ENCODE measurements at places on chromosomes 7 and 10.

GRCh38 chr10:13956826-13957225, 370.1 kb downstream of the PRPF18 start:
- H3K4me1 ChIP-seq, result no peaks in the 10 kb centered on the region
- H3K36me3 ChIP-seq, result no peaks in the 10 kb centered on the region
- no peak overlapping the region for H3K4me3 ChIP-seq
- no peak overlapping the region for H3K27ac ChIP-seq
- no peaks in the 10 kb centered on the region for H3K27me3 ChIP-seq

DNA sequence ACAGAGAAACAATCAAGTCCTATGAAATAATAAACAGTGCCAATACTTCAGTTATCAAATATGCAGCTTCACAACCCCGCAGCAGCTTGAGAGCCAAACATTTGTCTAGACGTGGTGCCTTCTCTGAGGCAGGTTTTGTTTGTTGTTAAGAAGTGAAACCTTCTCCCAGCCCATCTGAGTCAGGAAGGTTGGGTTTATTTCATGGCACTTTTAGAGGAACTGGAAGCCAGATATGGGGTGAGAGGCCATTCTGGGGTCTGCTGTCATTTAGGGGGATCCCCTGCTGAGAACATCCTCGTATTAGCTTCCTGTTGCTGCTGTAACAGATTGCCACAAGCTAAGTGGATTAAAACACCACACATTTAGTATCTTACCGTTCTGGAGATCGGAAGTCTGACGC, 113.6 kb downstream of the GRK5 start:
- H3K27ac ChIP-seq, result no peak overlapping the region
- H3K4me3 ChIP-seq, result no peak overlapping the region
- H3K36me3 ChIP-seq, result no peaks in the 10 kb centered on the region
- H3K27me3 ChIP-seq, result no peaks in the 10 kb centered on the region
- H3K4me1 ChIP-seq, result peaks cover 3% of the 10 kb centered on the region
- no peak for DNase-seq

- DNase-seq, result no peak
- H3K36me3 ChIP-seq, result no peaks in the 10 kb centered on the region
- peak overlapping the region; percentile 91 for H3K4me3 ChIP-seq
- peaks cover 34% of the 10 kb centered on the region for H3K4me1 ChIP-seq
- no peaks in the 10 kb centered on the region for H3K27me3 ChIP-seq
Observed at GRCh38 chr7:105016709-105017656, 3.0 kb downstream of the KMT2E start.

DNA sequence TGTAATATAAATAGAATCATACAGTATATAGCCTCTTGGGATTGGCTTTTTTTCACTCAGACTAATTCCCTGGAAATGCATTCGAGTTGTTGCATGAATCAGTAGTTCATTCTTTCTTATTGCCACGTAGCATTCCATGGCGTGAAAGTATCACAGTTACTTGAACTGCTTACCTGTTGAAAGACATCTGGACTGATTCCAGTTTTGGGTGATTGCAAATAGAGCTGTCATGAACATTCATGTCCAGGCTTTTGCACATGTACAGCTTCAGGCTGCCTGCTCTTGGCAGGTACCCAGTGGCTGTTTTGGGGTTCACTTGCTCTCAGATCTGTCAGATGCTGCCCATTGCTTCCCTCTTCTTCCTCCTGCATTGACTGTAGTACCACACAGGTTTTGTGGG, 54.9 kb downstream of the LRGUK start:
- no peak for DNase-seq
- H3K4me1 ChIP-seq, result no peaks in the 10 kb centered on the region
- H3K36me3 ChIP-seq, result no peaks in the 10 kb centered on the region
- no peak overlapping the region for H3K4me3 ChIP-seq

- no peaks in the 10 kb centered on the region for H3K36me3 ChIP-seq
- no peaks in the 10 kb centered on the region for H3K27me3 ChIP-seq
- H3K4me1 ChIP-seq, result peaks cover 41% of the 10 kb centered on the region
Observed at GRCh38 chr7:4745265-4745919, 30.0 kb upstream of the AP5Z1 start.

DNA sequence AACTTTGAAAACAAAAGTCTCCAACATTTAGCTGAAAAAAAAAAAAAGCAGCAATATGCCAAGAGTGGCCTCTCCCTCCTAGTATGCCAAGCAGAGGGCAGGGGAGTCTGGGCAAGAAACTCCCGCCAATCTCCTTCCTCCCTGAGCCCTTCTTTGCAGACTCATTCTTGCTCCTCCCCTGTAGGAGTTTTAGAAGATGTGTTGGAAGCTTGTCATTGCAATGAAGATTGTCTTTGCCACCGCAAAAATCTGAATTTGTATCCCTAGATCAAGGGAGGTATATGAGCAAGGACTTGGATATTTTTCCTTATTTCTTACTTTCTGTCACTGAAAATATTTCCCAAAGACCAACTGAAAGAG, 2.6 kb upstream of the TNS3 start:
- H3K36me3 ChIP-seq, result no peaks in the 10 kb centered on the region
- no peak overlapping the region for H3K27ac ChIP-seq
- no peak overlapping the region for H3K4me3 ChIP-seq
- no peaks in the 10 kb centered on the region for H3K27me3 ChIP-seq
- H3K4me1 ChIP-seq, result no peaks in the 10 kb centered on the region

GRCh38 chr7:30363778-30364563, 79.6 kb downstream of the ZNRF2 start:
- H3K27me3 ChIP-seq, result no peaks in the 10 kb centered on the region
- no peak overlapping the region for H3K27ac ChIP-seq
- no peak overlapping the region for H3K4me3 ChIP-seq

- no peak overlapping the region for H3K4me3 ChIP-seq
- no peak overlapping the region for H3K27ac ChIP-seq
- H3K4me1 ChIP-seq, result no peaks in the 10 kb centered on the region
- H3K36me3 ChIP-seq, result no peaks in the 10 kb centered on the region
- H3K27me3 ChIP-seq, result no peaks in the 10 kb centered on the region
Observed at GRCh38 chr7:20435305-20435704, 104.6 kb downstream of the ITGB8 start.

GRCh38 chr10:53843736-53844362, 957.2 kb downstream of the PCDH15 start:
- H3K4me1 ChIP-seq, result no peaks in the 10 kb centered on the region
- no peak overlapping the region for H3K27ac ChIP-seq
- H3K4me3 ChIP-seq, result no peak overlapping the region
- H3K36me3 ChIP-seq, result no peaks in the 10 kb centered on the region
- no peak for DNase-seq
- no peaks in the 10 kb centered on the region for H3K27me3 ChIP-seq

- no peaks in the 10 kb centered on the region for H3K36me3 ChIP-seq
- H3K4me1 ChIP-seq, result no peaks in the 10 kb centered on the region
- no peak for DNase-seq
- H3K4me3 ChIP-seq, result no peak overlapping the region
- H3K27me3 ChIP-seq, result peaks cover 13% of the 10 kb centered on the region
Observed at GRCh38 chr7:122311050-122311700, 6.6 kb upstream of the FEZF1 start.

DNA sequence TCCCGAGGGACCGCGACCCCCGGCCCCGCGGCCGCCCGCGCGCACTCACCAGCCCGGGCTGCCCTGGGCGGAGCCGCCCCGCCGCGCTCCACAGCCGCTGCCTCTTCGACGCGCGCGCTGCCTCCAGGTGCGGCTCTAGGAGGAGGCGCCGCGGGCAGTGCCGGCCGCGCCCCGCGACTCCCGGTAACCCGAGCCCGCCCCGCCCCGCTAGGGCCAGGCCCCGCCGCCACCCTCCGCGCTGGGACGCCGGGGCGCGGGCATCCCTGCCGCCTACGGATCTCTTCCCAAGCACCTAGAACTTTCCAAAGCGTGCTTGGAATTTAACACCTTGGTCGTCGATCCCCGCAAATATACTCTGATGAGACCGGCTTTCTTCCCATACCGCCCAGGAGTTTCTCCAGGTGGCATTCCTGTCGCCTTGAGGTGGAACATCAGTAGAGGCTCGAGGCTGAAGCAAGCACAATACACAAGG, at the start of gene SLC26A5:
SLC26A5 (minus strand) TSS at position 159 of the 472 bp plus-strand sequence. CDS start 24,693 bp downstream, outside the sequence.
- no peaks in the 10 kb centered on the region for H3K36me3 ChIP-seq
- no peak within 1 kb of the TSS for H3K27ac ChIP-seq
- H3K4me1 ChIP-seq, result peaks cover 6% of the 10 kb centered on the region
- DNase-seq, result no peak
- H3K27me3 ChIP-seq, result peaks cover 19% of the 10 kb centered on the region

DNA sequence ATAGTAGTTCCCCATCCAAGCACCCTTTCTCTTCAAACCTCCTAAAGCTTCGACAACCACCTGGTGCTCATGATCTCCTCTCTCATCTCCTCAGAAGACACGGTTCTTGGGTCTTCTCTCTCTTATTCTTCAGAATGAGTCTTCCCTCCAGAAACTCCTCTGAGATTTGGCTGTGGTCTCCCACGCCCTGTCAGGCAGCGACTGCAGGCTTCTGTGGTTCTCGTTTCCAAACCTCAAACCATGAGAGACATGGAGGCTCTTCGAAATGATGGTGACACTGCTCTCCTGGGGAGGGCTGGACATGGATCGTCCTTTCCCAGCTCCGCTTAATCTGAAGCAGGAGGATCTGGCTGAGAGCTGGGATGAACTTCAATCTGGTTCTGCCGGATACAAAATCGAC, 78.6 kb upstream of the PITRM1 start:
- no peak for DNase-seq
- H3K4me3 ChIP-seq, result no peak overlapping the region
- H3K27ac ChIP-seq, result no peak overlapping the region
- no peaks in the 10 kb centered on the region for H3K36me3 ChIP-seq
- H3K27me3 ChIP-seq, result no peaks in the 10 kb centered on the region
- no peaks in the 10 kb centered on the region for H3K4me1 ChIP-seq

DNA sequence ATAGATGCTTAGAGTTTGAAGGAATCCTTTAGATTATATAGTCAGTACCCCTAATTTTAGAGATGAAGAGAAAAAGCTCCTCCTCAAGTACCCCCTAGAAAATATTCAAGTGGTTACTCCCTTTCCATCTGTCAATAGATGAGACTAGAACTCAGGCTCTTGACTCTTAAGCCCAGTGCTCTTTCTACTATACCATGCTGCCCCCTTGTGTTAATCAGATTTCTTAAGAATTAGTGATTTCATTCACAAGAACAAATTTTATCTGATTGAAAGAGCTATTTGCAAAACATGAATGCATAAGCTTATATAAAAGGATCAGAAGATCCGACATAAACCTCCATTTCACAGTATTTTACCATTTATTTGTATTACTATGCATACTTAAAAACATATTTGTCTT, 179.3 kb downstream of the TFEC start:
- H3K27ac ChIP-seq, result no peak overlapping the region
- H3K4me3 ChIP-seq, result no peak overlapping the region
- DNase-seq, result no peak
- no peaks in the 10 kb centered on the region for H3K27me3 ChIP-seq
- no peaks in the 10 kb centered on the region for H3K36me3 ChIP-seq

- no peak overlapping the region for H3K4me3 ChIP-seq
- H3K4me1 ChIP-seq, result no peaks in the 10 kb centered on the region
- H3K36me3 ChIP-seq, result no peaks in the 10 kb centered on the region
- no peak overlapping the region for H3K27ac ChIP-seq
- no peak for DNase-seq
- H3K27me3 ChIP-seq, result no peaks in the 10 kb centered on the region
Observed at GRCh38 chr10:98556061-98556460, 109.3 kb upstream of the HPS1 start.

DNA sequence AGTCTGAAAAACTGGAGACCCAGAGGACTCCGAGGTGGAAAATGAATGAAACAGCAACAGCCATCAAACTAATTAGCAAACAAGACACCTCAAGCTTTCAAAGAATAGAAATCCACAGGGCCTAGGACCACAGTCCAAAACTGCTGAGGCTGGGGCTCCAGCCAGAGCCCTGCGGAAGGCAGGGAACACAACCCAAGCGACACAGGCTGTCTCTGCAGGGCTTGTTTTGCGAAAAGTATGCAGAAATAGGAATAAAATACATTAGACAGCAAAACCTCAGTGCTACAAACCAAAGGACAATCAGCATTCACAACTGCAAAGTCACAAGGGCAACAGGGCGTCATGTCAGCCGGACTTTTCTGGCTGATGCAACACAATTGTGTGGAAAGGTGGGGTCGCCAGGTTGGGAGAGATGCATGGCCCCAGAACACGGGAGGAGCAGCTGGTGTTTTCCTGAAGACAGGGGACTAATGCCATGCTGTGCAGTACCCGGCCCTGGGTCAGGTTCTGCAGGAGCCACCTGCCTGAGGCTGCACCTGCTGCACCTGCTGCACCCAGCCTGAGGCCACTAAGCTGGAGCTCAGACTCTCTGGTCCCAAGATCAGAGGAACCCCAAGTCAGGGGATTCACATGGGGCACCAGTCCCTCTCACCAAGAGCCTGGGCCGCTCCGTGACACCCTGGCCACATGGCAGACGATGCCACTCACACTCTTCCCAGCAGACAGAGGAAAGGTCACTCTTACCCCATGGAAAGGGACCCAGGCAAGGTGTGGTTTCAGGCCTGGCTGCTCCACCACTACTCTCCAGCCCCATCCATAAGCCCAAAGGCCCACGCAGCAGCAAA, 74.2 kb downstream of the MAD1L1 start:
- no peak overlapping the region for H3K27ac ChIP-seq
- no peak overlapping the region for H3K4me3 ChIP-seq
- no peak for DNase-seq
- H3K36me3 ChIP-seq, result no peaks in the 10 kb centered on the region
- no peaks in the 10 kb centered on the region for H3K27me3 ChIP-seq

- no peaks in the 10 kb centered on the region for H3K36me3 ChIP-seq
- H3K4me3 ChIP-seq, result no peak overlapping the region
- H3K27me3 ChIP-seq, result no peaks in the 10 kb centered on the region
- H3K27ac ChIP-seq, result no peak overlapping the region
- DNase-seq, result no peak
- H3K4me1 ChIP-seq, result no peaks in the 10 kb centered on the region
Observed at GRCh38 chr7:4450483-4450882, 231.6 kb upstream of the FOXK1 start.

DNA sequence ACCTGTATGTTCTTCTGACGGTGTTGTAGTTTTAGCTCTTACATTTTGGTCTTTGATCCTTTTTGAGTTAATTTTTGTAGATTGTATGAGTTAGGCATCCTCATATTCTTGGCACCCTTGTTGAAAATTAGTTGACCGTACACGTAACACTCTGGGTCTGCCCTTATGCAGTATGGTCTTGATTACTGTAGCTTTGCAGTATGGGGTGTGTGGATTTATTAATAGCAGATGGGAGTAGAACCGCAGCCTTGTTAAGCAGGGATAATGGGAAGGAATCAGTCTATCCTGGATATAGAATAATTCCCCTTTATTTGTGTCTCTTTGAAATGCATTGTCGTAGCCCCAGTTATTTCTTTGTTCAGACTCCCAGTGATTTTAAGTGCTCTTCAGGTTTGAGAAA, 95.5 kb downstream of the UBE3C start:
- H3K4me1 ChIP-seq, result no peaks in the 10 kb centered on the region
- H3K27me3 ChIP-seq, result no peaks in the 10 kb centered on the region
- no peaks in the 10 kb centered on the region for H3K36me3 ChIP-seq

- no peak for DNase-seq
- no peaks in the 10 kb centered on the region for H3K4me1 ChIP-seq
Observed at GRCh38 chr7:65422670-65423069, 49.0 kb downstream of the ZNF92 start.

GRCh38 chr7:112138325-112138852, 67.8 kb downstream of the DOCK4 start:
- no peaks in the 10 kb centered on the region for H3K27me3 ChIP-seq
- H3K36me3 ChIP-seq, result no peaks in the 10 kb centered on the region
- DNase-seq, result no peak
- no peaks in the 10 kb centered on the region for H3K4me1 ChIP-seq
- no peak overlapping the region for H3K4me3 ChIP-seq
- H3K27ac ChIP-seq, result no peak overlapping the region
